ENCODE measurements at places on chromosomes 1 and 21. TPM values are rescaled to one million over a fixed set of nuclear protein-coding genes. Genes with fewer than 3 reads are reported as not detected.

Gene SPRR2G
- total RNA-seq = not detected

Gene ELAPOR1
- 0.95 TPM for total RNA-seq

Gene SPTA1
- total RNA-seq = 0.52 TPM

Gene CELA3A
- not detected for total RNA-seq

Gene VWA5B1
- not detected for total RNA-seq

Gene FCAMR
- under 0.01 TPM for total RNA-seq

Gene AGT
- total RNA-seq = 5.7 TPM

Gene LRRC3
- under 0.01 TPM for total RNA-seq

Gene CD244
- total RNA-seq = not detected

Gene IGSF8
- total RNA-seq = 12.8 TPM

Gene ADAMTSL4
- total RNA-seq = 16.7 TPM

Gene PGBD5
- total RNA-seq = 2.2 TPM

Gene AMY1B
- not detected for total RNA-seq

Gene RTCA
- total RNA-seq = 41.8 TPM

Data from bronchial smooth muscle cell (primary cell).